ENCODE measurements at places on chromosomes 3 and 15.

GRCh38 chr15:80317389-80318182, 65.6 kb upstream of the CTXND1 start:
- DNase-seq: peak; percentile 9

DNA sequence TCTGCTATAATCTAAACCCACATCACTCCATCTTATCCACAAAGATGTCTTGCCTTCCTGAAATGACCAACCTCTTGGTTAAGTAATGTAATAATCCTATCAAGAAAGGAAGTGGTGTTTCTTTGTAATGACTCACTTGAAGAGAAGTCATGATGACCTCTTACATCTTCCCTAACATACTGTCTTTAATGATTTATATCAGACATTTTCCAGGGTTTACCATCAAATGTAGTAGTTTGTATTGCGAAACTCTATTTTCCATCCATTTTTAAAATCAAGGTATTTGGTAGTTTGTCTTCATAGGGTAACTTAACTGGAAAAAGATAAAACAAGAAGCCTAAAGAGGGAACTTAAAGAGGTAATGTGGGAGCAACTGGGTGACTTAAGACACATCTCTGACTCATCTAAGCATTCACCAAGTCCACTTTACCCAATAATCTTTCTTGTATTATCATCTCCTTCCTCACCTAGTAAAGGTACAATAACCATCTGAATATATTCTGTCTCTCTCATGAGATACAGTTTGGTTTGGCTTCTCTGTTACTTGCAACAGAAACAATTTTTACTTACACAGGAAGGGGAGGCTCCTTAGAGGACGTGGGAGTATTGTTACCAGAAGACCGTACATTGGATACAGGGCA, 5.7 kb upstream of the MAPK6 start:
- no peak for DNase-seq

DNA sequence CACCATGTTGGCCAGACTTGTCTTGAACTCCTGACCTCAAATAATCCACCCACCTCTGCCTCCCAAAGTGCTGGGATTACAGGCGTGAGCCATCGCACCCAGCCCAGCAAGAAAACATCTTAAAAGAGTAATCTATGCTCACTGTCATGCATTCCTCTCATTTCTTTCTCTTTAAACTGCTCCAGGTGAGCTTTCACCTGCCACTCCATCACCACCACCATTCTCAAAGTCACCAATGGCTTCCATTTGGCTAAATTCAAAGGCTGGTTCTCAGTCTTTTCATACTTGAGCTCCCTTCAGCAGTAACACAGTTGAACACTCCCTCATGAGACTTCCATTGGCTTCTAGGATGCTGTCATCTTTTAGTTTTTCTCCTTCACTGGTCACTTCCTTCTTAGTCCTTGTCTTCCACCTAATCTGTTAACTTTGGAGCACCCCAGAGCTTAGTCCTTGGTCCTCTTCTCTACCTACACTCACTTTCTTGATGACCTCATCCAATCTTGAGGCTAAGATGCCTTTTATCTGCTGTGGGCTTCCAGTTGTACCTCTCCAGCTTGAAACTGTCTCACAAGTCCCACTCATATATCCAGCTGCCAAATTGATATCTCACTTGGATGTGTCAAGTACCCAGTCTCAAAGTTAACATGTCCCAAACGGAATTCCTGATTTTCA, 27.0 kb upstream of the ESYT3 start:
- no peak for DNase-seq

DNA sequence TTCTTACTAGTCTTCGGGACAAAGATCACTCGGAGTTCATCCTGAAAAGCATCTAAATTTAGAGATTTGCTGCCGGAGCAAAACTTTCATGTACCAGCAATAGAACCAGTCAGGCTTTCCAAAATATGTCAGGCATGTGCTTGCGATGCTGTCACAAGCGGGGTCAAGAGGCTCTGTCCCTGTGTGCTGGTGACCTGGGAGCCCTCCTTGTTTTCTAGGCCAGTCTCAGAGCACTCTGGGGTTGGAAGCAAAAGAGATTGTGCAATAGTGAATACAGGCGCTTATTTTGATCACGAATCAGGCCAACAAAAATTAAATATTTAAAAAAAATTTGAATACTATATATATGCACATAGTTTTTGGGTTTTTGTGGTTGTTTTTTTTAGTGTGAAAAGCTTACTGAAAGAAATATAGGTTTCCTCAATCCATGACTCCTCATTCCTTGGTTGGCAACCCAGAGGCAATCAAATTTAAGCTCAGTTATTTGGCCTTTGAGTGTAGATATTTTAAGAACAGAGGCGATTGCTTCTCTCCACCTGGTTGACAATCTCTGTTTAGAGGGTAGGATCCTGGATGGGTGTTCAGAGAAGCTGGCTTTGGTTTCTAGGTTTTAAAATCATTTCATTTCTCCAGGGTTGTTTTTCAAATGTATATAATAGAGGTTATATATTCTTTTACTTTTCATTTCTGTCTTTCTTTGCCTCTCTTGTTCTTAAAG, 8.4 kb upstream of the KLHL24 start:
- DNase-seq: no peak

DNA sequence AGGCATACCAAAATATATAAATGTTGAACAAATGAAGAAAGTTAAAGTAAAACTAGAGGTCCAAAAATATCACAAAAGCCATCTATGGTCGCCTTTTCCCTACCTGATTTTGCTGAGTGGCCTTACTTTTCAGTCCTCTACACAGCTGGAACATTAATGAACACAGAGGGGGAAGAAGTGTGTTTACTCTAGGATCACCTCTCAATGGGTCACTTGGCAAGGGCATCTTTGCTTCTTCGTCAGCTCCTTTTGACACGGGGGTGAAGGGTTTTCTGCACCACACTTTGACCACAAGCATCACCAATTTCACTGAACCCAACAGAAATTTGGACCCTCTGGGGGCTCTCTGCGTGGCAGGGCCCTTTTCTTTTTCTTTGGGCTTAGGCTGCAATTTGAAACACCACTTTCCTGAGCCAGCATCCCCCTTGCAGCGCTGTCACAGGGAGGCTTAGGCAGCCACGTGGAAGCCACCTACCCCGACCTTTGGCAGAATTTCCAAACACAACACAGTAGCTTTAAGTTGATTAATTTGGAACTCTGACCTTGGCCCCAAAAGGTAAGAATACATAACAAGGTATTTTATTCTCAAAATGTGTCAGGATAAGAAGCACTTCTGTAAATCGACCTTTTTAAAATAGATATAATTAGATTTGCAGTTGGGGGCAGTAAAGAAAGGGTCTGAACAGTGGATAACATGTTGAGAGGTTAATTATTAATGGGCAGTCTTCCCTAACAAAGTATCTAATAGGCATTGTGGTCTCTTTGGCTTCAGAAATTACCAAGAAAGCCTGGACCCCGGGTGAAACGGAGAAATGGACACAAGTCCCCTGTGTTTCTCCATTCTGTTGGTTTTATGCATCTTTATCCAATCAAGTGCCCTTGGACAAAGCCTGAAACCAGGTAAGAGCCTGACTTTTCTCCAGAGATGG, at the start of gene LIPC:
LIPC (plus strand) TSS at position 771 of the 929 bp plus-strand sequence; CDS start at position 813, 42 bp downstream.
- DNase-seq: no peak
